ENCODE measurements at places on chromosomes 13 and 19. TPM values are rescaled to one million over a fixed set of nuclear protein-coding genes. Genes with fewer than 3 reads are reported as not detected.

The NLRP4 gene
- not detected for polyA plus RNA-seq

The SYCN gene
- polyA plus RNA-seq: not detected

The PRTN3 gene
- 1.6 TPM for polyA plus RNA-seq

The HTR2A gene
- 0.73 TPM for polyA plus RNA-seq

The DZIP1 gene
- 62.9 TPM for polyA plus RNA-seq

The LHB gene
- not detected for polyA plus RNA-seq

DNA sequence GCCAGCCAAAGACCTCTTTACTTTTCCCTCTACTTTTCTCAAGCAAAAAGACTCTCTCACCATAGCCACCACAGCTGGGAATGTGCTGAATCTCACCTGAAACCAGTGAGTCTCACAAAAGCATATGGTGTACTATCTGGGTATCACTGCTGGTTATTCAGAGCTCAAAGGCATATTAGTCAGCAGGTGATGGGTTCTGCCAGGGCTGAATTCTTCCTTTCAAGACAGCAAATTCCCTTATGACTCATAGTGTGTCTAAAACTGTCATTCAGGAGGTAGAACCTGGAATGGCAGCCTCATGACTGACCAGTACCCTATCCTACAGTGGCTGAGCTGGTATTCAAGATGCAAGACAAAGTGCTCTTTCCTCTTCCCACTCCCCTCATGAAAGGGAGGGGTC lies 2859.1 kb downstream of the PCDH9 start:
- DNase-seq: no peak

- DNase-seq: no peak
These were observed 952.1 kb downstream of the DIAPH3 start for GRCh38 chr13:59211606-59212005.

- no peak for DNase-seq
These were observed 101.2 kb downstream of the COL4A2 start for GRCh38 chr13:110408286-110408685.

GRCh38 chr13:45219123-45219891 lies 18.5 kb upstream of the KCTD4 start:
- DNase-seq: no peak

DNA sequence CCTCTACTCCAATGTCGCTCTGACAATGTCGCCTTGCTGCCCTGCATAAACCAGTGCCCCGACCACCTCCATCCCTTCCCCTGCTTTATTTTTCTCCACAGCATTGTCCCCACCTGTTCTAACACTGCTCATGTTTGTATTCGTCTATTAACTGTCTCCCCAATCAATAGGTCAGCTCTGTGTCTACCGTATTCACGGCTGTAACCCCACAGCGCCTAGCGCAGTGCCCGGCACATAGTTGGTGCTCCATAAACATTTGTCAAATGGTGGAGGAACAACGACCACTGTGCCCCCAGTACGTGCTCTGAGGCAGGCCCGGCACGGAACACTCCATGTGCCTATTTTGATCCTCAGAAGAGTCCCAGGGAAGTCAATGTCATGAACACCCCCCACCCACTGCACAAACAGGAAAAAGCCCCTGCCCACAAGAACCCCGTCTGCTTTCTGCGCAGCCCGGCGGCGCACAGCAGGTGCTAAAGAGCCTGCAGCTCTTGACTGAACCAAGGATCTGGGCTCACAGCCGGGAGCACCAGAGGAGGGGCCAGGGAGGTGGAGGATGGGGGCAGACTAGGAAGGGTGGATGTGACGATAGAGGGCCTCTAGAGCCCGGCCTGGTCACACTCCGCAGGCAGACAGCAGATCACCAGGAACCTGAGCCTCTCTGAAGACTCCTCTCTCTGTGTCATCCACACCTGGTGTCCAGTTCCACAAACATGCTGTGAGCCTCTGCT lies 1.8 kb upstream of the CEACAM16 start:
- DNase-seq: no peak

- no peak for DNase-seq
These were observed 98.8 kb downstream of the CRYL1 start for GRCh38 chr13:20426766-20427448.

- DNase-seq: no peak
These were observed 303.1 kb downstream of the PCDH9 start for GRCh38 chr13:66926851-66927524.

- DNase-seq: no peak
These were observed 3.0 kb upstream of the ZNF444 start for GRCh38 chr19:56138069-56138468.

GRCh38 chr19:1967087-1967608 lies 26.2 kb downstream of the CSNK1G2 start:
- no peak for DNase-seq

DNA sequence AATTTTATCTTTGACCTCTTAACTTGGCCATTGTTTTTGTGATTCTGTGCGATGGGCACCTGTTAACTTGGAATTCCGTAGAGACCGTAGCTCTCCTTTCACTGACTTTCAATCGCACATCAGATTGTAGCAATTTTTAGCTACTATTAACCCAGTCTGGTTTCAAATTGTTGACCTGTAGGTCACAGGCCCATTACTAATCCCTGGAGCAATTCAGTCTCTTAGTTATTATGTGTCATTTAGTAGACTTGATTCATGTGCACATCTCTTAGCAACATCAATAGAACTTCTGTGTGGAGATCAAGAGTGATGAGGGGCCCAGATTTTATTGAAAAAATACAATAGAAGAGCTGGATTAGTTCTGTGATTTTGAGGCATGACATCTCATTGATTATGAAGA lies 549.6 kb upstream of the SLC10A2 start:
- DNase-seq: no peak

GRCh38 chr19:10238172-10238783 lies 7.1 kb upstream of the S1PR2 start:
- no peak for DNase-seq

DNA sequence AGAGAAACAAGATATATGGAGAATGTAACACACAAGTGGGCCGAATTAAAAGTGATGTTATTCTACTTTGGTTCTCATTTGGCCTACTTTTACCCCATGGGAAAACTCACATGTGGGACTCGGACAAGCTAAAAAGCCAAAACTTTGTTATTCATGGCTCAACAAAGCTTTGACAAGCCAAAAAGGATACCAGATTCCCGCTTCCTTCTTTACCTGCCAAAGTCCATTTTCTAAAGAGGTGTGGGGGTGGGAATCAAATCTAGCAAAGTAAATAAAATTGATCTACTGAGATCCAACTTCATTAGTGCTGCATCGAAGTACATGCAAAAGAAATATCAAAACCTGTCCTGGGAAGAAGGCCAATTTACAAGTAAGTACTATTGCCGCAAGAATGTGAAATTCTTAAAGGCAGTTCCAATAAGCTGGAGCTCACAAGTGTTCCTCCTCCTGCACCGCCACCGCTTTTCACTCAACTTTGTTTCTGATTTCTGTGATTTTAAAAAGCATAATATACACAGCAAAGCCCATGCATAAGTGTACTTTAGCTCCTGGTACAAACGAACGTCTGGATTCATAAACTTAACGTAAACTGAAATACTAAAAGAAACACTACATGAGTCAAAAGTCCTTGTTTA lies 1.1 kb downstream of the LNX2 start:
- DNase-seq: no peak

DNA sequence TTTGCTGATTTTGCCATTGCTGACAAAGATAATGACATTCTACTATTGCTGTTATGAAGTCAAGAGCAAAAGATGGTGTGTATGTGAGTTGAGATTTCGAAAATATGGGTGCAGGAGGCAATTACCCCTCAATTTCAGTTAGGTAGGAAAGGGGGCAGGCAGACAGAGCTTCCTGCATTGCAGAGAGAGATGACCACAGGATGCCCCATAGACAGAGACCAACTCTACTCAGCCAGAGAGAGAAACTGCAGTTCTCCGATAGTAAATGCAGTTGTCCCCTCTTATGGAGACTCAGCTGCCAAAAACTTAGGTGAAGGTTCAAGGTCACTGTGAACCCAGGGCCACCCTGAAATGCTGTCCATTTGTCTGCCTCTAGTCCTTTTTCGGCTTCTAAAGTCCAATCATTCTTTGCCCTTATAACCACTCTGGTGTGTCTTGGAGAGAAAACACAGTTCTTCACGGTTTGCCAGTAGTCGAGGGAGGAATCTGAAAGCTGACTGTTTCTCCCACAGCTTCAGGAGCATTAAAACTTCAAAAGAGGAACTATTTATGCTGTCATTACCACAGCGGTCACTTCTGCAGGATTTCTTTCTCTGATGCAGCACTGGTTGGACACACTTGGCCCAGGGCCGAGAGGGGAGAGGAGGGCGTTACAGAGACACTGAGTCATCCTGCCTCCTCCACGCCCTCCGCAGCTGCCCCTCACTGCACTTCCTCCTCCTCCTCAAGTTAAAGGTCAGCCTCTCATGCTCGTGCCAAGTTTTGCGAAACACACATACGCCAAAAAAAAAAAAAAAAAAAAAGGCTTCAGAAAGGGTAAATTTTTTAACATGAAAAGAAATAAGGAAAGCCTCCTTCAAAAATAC lies 264.3 kb downstream of the FOXO1 start:
- peak; percentile 64 for DNase-seq

- DNase-seq: no peak
These were observed 19.8 kb downstream of the DNM2 start for GRCh38 chr19:10737722-10738121.

GRCh38 chr19:40348961-40349507 lies 539 bp downstream of the PLD3 start:
- DNase-seq: no peak

- no peak for DNase-seq
These were observed 1019.0 kb downstream of the DIAPH3 start for GRCh38 chr13:59144700-59145099.

All from right renal pelvis (tissue), 4 donors.